Activated naive CD8-positive, alpha-beta T cell treated with anti-CD3 and anti-CD28 coated beads for 36 hours (primary cell): ENCODE measurements at places on chromosomes 6 and 20.

GRCh38 chr20:56428881-56429280 lies 16.8 kb downstream of the CASS4 start:
- no peaks in the 10 kb centered on the region for H3K27me3 ChIP-seq
- H3K27ac ChIP-seq, result peak overlapping the region; percentile 93
- H3K4me3 ChIP-seq, result peak overlapping the region; percentile 79
- peaks cover 18% of the 10 kb centered on the region for H3K36me3 ChIP-seq
- DNase-seq, result no peak

DNA sequence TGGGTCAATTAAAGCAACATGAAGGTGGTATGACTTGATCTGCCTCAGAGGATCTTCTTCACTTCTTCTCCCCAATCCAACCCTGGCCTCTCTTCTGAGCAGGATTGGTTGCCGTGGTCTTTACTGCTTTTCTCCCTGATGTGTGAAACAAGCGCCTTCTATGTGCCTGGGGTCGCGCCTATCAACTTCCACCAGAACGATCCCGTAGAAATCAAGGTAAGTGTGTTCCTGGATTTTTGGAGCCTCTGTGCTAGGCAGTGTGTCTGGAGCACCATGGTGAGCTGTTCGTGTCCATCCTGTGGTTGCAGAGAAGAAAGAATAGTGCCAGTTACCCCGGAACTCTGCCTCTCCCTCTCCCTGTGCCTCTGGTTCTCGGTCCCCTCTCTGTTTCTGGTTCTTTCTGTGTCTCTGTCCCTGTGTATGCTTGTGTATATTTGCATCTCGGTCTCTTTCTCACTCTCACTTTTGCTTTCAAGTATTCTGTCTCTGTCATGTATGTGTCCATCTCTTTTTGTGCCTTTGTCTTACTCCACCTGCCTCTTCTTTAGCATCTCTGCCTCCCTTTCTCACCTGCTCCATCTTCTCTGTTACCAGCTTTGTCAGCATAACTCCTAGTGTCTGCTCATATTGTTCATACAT lies 23.5 kb downstream of the TM9SF4 start:
- H3K27ac ChIP-seq, result no peak overlapping the region
- peaks cover 16% of the 10 kb centered on the region for H3K4me1 ChIP-seq
- H3K4me3 ChIP-seq, result no peak overlapping the region
- no peaks in the 10 kb centered on the region for H3K27me3 ChIP-seq
- no peak for DNase-seq

DNA sequence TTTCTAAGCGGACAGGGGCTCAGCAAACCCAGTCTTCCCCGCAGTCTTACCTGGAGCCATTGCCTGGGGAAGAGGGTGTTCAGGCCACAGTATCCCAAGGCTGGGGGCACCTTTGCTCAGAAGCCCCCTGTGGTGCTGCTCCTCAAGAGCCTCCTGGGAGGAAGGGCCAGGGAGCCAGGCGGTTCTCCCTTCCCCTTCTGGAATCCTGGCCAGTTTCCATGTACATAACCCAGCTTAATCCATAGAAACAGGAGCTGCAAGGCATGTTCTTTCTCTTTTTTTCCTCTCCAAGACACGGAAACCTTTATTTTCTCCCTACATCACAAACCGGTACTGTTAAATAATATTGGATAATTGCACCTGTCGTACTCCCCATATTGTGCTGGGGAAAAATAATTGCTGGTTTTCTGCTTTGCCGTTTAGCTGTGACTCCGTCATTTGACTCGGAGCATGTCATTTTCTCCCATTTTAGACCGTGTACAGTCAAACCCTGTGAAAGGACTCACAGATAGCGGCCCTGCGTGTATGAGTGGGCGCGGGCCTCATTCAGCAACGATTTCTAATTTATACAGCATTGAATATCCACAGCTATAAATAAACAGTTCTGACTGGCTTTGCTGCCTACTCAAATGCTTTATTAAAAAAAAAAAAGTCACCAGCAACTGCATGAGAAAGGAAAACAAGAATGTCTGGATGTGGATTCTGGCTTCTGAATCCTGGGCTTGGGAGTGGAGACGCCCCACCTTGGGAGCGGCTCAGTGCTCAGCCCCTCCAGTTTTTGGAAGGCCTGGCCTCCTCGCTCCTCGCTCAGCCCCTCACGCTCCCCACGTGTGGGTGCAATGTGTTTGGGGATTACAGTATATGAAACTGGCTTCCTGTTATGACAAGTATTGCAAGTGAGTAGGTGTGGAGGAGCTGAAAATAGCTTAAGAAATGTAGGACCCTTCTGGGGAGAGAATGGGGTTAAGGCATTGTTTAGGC lies 67.3 kb downstream of the ADTRP start:
- H3K27me3 ChIP-seq, result no peaks in the 10 kb centered on the region
- H3K27ac ChIP-seq, result peak overlapping the region; percentile 98
- peaks cover 69% of the 10 kb centered on the region for H3K4me1 ChIP-seq
- peak; percentile 80 for DNase-seq

DNA sequence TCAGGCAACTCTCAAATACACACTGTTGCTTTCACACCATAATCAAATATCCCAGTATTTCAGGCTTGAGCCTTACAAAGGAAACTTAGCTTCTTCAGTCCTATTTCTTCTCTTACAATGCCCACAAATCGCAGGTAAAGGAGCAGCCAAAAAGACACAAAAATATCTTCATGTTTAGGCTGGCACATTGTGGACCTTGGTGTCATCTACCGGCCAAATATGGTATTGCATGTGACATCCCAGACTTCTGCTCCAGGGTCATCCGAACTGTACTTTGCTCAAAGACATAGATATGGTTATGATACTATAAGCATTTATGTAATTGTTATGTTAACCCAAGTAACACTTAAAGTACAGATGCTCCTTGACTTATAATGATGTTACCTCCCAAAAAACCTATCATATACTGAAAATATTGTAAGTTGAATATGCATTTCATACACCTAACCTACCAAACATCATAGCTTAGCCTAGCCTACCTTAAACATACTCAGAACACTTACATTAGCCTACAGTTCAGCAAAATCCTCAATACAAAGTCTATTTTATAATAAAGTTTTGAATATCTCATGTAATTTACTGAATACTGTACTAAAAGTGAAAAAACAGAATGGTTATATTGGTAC lies 4.6 kb downstream of the OR2H2 start:
- H3K4me1 ChIP-seq, result no peaks in the 10 kb centered on the region
- H3K4me3 ChIP-seq, result no peak overlapping the region
- no peak overlapping the region for H3K27ac ChIP-seq

- no peak overlapping the region for H3K27ac ChIP-seq
- no peaks in the 10 kb centered on the region for H3K27me3 ChIP-seq
- H3K4me3 ChIP-seq, result no peak overlapping the region
Observed at GRCh38 chr6:80029470-80029869, 25.0 kb downstream of the TTK start.

GRCh38 chr6:42162384-42162783 lies 10.8 kb upstream of the GUCA1A start:
- H3K36me3 ChIP-seq, result no peaks in the 10 kb centered on the region
- H3K4me3 ChIP-seq, result no peak overlapping the region

- H3K27me3 ChIP-seq, result no peaks in the 10 kb centered on the region
- no peak for DNase-seq
- peaks cover 13% of the 10 kb centered on the region for H3K36me3 ChIP-seq
Observed at GRCh38 chr6:111987295-111987694, 66.6 kb upstream of the CCN6 start.

GRCh38 chr6:29016559-29017427 lies 11.7 kb upstream of the ZNF311 start:
- H3K27ac ChIP-seq, result peak overlapping the region; percentile 86
- no peaks in the 10 kb centered on the region for H3K36me3 ChIP-seq
- H3K27me3 ChIP-seq, result peaks cover 36% of the 10 kb centered on the region
- peak overlapping the region; percentile 88 for H3K4me3 ChIP-seq

DNA sequence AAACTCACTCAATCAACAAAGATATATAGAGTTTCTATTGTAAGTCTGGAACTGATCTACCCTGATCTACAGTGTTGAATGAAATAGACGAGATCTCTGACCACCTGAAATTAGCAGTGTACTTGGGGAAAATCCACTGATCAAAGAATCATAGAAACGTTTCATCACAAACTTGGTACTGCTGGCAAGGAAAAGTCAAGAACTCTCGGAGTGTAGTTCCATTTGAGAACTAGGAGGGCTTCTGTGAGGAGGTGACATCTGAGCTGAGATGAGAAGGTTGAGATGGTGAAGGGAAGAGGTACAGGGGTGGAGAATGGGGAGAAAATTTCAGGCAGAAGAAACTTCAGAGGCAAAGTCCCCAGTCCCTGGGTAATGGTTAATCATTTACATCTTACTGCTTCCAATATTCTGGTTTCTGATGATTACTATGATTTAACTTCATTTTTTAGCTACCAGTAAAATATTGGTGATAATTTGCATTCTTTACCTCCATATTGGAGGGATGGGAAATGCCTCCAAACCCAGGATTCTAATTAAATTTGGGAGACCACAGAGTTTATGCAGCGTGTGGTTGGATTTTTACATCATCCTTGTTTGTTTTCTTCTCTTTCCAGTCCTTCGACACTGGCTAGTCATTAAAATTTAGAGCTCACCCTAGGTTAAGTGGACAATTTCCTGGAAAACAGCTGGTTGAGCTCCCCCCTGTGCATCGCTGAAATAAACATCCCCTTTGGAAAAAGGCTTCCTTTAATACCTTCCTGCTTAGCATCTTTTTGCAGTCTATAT lies 191.9 kb downstream of the BCAS1 start:
- H3K4me1 ChIP-seq, result peaks cover 49% of the 10 kb centered on the region
- H3K27ac ChIP-seq, result no peak overlapping the region
- DNase-seq, result no peak
- no peak overlapping the region for H3K4me3 ChIP-seq
- H3K36me3 ChIP-seq, result peaks cover 6% of the 10 kb centered on the region

DNA sequence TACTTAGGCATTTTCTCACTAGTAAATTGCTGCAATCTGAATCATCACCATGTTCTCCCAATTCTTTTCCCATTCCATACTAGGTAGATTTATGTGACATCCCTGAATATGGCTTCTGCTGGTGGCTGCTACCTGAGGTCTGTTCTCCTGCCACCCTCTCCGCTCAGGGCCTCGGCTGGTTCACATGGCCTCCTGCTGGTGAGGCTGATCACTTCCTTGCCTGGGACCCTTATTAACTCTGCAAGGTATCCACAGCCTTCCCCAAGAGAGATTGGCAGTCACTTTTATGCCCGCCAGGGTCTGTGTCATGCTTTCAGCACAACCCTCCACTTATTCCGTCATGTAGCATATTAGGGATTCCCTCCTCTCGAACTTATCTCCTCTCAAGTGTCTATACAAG lies 424.5 kb upstream of the FLRT3 start:
- peaks cover under 1% of the 10 kb centered on the region for H3K27me3 ChIP-seq
- H3K4me3 ChIP-seq, result no peak overlapping the region
- H3K36me3 ChIP-seq, result no peaks in the 10 kb centered on the region
- no peaks in the 10 kb centered on the region for H3K4me1 ChIP-seq

DNA sequence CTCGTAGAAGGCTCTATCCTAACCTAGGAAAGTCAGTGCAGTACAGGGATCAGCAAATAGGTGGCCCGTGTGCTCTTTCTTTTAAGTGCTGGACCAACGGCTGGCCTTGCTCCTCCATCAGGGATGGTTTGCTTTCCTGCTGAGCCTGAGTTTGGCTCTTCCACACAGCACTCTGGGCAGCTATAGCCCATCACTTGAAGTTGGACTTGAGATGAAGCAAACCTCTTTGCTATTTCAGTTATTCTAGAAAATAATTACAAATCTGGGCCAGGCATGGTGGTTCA lies 66.9 kb upstream of the KCNK16 start:
- no peak for DNase-seq
- no peaks in the 10 kb centered on the region for H3K36me3 ChIP-seq
- no peak overlapping the region for H3K4me3 ChIP-seq

DNA sequence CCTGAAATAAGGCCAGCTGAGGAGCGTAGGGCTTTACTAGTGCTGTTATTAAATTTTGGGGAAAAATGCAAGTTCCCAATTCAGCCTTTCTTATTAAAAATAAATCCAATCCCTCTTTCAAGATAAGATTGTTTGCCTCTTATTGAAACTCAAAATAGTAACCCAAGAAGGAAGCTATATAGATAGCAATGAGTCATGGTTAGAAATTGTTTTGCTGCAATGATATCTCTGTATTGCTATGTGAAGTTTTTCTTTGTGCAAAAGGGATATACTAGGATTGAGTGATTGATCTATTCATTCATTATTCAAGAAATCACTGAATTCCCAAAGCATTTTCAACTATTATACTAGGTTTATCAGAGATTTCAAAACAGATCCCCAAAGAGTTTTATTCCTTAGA lies 93.0 kb upstream of the HDAC2 start:
- H3K27ac ChIP-seq, result no peak overlapping the region
- H3K36me3 ChIP-seq, result no peaks in the 10 kb centered on the region
- DNase-seq, result no peak
- no peaks in the 10 kb centered on the region for H3K4me1 ChIP-seq
- peaks cover 17% of the 10 kb centered on the region for H3K27me3 ChIP-seq

DNA sequence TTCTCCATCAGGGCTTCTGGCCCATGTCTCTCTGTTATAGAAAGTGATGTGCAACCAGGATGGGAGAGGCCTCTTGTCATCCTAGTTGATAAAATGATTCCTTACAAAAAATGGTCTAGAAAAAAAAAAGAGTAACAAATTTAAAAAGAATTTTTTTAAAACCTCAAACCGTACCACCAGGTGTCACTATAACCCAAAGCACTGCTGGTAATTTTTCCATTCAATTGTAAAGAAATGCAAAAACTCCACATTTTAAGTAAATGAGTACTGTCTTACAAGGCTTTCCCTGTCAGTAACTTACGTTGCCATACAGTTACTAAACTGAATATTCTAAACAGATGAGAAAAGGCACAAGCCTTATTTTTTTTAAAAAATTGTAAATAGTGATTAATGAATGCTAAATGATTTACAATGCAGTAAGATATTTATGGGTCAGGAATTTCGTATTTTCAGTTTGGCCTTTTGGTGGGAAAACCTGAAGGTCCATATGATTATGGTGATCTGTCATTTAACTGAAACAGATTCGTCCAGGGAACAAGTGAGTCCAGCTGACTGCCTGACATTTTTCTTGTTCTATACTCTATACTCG lies 95.4 kb downstream of the OGFRL1 start:
- H3K36me3 ChIP-seq, result no peaks in the 10 kb centered on the region
- H3K27ac ChIP-seq, result no peak overlapping the region
- H3K4me1 ChIP-seq, result no peaks in the 10 kb centered on the region
- H3K27me3 ChIP-seq, result peaks cover 11% of the 10 kb centered on the region
- no peak for DNase-seq

- no peaks in the 10 kb centered on the region for H3K4me1 ChIP-seq
- H3K4me3 ChIP-seq, result no peak overlapping the region
- H3K27ac ChIP-seq, result no peak overlapping the region
- DNase-seq, result no peak
- no peaks in the 10 kb centered on the region for H3K36me3 ChIP-seq
- no peaks in the 10 kb centered on the region for H3K27me3 ChIP-seq
Observed at GRCh38 chr20:39253051-39253755, 291.1 kb downstream of the DHX35 start.

- H3K4me3 ChIP-seq, result no peak overlapping the region
- DNase-seq, result peak; percentile 8
- peaks cover 4% of the 10 kb centered on the region for H3K4me1 ChIP-seq
- H3K27ac ChIP-seq, result peak overlapping the region; percentile 40
Observed at GRCh38 chr6:115891111-115891669, 169.5 kb downstream of the FRK start.
